ENCODE measurements at places on chromosomes 16 and 17.

- no peak for DNase-seq
Observed at GRCh38 chr16:50826797-50827316, 85.0 kb downstream of the CYLD start.

DNA sequence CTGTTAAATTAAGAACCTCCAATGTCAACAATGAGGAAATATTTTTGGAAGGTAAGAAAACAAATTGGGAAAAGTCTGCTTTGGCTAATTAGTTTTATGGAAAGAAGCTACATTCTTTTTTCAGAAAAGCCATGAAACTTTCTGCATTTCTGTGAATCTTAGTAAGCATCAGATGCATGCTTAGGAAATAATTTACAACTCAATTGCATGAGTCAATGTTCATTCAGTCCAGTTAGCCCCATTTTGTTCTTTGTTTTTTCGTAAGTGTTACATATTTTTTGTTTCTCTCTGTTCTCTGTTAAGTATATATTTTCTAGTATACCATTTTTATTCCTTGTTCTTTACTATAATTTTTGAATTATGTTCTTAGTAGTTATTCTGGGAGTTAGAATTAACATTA, 195.2 kb upstream of the KIF2B start:
- DNase-seq = peak; percentile 31

GRCh38 chr17:29563816-29564215, 3.0 kb downstream of the ABHD15 start:
- DNase-seq = no peak

DNA sequence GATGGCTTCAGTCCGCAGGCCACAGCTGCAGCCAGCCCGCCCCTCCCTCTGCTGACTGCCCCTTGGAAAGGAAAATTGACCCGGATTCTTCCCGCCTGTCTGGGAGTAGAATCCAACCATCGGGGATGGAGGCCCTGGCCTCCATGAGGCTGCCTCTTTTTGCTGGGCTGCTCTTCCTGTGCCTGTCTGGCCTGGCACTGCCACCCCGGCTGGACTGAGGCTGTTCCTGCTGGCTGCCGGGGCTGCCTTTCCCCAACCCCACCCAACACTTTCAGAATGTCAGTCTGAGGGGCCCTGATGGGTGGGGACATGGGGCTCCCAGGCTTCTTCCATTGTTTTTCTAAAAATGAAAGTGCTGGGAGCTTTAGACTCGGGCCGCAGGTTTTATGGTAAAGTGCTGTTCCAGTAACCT, 7.3 kb downstream of the BAHCC1 start:
- DNase-seq = no peak

DNA sequence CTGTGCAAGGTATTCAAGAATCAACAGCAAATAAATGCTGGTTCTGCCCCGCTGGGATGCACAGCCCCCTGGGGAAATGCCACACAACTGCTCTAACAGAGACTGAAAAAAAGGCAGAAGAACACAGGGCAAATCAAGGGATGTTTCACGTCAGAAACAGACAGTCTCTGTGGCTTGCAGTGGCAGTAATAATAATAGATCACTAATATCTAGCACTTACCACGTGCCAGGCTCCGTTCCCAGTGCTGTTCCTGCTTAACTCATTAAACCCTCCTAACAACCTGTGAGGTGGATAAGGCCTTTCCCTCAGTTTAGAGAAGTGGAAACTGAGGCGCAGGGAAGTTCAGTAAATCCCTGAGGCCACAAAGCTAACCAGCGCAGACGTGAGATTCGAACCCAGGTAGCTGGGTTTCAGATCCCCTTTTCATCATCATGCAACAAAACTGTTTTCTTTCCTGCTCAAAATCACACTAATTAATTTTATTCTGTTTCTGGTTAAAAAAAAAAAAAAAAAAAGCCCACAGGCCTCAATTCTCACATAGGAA, 36.7 kb downstream of the ARHGAP17 start:
- DNase-seq = no peak

DNA sequence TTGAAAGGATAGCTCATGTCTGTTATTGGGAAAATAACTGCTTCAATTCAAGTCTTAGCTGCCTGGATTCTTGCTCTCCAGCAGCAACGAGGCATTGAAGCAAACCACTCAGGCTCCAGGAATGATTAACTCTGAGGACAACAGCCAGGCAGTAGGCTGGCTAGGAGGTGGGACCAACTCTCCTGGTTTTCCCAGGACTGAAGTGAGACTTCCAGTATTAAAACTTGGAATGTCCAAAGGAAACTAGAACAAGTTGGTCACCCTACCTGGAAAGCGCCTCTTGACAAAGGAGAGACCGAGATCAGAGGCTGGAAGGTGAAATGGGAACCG, 100.7 kb downstream of the SALL1 start:
- DNase-seq = no peak

- peak; percentile 56 for DNase-seq
Observed at GRCh38 chr16:65782611-65783600, 583.6 kb upstream of the CDH5 start.

DNA sequence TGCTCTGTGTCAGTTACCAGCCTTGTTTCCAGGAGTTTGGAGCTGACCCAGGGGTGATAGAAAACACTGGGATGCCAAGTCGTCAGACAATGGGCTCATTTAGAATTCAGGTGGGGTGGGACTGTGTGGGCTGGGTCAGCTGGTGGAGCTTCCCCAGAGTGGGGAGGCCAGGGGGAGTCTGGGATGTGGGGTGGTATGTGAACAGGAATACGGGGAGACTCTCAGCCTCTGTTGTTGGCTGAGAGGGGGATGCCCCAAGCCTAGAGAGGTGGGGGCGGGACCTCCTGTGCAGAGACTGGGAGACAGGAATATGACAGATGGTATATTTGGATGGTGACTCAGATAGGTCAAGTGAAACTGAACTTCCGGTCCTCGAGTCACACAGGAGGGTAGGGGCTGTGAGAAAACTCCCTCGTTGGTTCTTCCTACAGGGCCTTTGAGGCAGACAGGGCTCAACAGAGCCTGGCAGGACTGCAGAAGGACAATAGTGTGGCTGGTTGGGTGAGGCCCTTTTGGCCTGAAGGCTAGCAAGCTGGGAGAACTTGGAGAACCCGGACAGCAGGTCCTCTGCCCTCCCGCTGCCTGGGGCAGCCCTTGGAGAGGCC, 23.7 kb downstream of the CDH1 start:
- DNase-seq = no peak

DNA sequence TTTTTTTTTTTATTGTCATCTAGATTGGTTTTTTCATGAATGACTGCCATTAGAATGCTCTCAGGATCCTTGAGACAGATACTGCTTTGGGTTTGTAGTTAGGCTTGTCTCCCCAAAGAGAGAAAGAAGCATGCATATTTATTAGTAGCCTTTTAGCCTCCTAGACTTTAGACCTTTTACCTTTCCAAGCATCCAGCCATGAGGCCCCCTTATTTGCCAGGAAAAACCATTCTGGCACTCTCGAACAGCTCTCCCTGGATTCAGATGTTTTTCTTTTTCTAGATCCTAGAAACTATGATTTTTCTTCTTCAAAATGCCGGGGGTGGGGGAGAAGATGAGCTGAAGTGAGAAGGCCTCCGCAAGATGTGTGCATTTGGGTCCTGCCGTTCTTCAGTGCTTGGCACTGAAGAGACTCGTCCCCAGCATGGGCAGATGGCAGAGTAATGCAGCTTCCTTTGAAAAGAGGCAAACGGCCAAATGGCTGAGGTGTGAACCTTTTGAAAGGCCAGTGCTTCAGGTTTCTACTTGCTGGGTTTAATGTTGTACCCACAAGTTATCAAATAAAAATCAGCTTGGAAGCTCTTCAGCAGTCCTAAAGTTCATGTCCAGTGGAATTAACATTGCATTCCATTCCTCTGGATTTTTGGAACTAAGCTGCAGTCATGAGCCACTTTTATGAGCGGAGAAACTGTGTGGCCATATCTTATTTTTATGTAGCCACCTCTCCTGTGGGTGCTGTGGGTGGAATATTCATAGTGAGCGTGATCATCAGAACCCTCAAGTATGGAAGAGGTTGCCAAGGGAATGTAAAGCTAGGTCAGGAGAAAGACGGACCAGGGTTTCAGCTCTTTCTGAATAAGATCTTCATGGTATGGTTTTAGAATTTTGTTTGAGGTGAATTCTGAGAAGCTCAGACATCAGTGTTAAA, 7.2 kb downstream of the SOCS7 start:
- DNase-seq = no peak
